DMS79 treated with DMSO at 0.1 percent for 48 hours (cell line): ENCODE measurements at places on chromosomes 5 and 9.

DNA sequence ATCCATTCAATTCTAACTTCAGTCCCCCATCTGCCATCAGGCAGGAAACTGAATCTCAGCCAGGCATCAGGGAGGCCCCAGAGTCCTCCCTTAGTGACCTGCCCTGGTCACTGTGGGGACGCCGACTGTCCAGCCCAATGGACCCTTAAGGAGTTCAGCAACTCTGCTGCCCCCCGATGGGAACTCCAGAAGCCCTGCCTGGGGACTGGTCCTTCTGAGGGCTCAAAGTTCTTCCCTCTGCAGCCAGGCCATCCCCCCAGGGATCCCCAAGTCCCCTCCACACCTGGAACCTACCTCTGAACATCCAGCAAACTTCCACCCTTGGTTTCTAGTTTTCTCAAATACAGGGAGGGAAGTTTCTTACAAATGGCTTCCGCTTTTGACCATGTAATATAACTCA, 76.8 kb downstream of the UBE2QL1 start:
- no peak for DNase-seq

DNA sequence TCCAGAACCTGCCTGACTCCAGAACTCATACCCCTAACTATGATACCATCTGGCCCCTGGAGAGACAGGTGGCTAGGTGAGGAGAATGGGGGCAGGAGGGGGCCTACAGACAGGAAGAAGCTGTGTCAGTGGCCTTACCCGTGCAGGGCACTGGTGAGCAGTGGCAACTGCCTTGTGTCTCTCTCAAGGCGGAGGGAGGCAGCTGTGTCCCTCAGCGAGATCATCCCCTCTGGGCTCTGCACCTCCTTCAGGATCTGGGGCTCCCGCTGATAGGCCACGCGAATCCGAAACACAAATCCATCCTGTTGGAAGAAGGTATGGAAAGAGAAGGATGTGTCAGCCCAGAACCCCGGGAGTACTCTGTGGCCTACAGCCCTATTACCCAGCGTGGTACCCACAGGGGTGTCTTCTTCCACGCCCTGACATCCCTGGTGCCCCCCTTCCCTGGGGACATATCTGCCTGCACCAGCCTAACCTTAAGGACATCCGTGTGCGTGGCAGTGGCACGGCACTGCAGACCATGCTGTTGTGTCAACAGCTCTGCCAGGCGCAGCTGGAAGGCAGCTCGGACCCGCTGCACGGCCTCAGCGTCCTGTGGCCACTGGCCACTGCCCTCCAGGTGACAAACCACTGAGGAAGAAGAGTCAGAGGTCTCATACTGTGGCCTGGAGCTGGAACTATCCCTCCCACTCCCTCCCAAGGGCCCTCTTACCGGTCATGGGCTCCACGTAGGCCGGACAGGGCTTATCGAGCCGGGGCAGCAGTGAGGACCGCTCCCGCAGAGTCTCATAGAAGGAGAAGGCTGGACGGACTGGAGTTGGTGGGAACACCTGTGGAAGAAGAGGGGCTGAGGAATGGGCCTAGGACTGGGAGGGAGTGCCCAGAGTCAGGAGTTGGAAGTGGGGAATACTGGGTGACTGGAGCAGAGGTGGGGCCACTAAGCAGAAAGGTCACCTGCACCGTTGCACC, 7.8 kb downstream of the NOL6 start:
- DNase-seq, result no peak

GRCh38 chr5:42718591-42718990, 38.0 kb upstream of the CCDC152 start:
- DNase-seq, result no peak

DNA sequence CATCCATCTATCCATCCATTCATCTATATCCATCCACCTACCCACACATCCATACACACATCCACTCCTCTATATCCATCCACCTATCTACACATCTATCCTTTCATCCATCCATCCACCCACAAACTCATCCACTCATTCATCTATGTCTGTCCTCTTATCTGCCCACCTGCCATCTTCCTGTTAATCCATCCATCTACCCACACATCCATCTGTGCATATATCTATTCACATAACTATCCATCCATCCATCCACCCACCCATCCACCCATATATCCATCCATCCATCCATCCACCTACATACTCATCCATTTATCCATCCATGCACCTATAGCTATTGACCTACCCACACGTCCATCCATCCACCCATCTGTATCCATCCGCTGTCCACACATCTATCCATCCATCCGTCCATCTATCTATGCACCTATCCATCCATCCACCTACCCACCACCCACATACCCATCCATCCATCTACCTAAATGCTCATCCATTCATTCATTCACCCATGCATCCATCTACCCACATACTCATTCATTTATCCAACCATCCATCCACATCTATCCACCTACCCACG, 182.1 kb upstream of the TBC1D2 start:
- no peak for DNase-seq

DNA sequence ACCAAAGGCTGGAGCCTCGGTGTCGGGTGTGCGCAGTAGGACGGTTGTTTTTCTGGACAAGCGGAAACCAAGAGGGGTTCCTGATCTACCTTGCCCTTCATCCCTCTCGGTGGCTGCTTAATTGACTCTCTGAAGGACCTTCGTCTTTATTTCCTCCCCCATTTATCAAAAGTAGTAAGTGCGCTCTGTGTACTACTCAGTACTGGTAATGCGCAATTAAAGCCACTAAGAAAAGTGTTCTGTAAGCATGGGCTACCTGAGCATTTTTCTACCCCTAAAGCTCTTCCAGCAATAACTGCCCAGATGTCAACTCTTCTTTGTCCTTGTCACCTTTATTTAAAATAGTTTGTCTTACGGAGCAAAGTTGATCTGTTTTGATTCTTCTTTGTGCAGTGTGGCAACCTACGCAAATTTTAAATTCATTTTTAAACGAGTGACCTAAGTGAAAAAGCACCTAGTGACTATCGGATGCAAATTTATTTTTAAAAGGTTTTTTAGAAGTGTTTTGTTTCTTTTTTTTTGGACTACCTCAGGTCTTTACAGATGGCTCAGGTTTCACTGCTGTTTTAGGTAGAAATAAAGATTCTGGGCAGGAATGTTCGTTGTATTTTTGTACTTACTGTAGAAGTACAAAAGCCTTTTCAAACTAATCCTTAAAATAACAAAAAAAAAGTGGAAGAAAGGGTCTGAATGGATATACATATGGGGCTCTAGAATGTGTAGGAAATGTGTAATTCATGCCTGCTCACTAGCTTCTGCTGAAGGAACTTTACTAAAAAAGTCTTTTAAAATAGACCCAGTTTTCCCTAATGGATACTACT, 2.0 kb downstream of the JMY start:
- peak; percentile 64 for DNase-seq

DNA sequence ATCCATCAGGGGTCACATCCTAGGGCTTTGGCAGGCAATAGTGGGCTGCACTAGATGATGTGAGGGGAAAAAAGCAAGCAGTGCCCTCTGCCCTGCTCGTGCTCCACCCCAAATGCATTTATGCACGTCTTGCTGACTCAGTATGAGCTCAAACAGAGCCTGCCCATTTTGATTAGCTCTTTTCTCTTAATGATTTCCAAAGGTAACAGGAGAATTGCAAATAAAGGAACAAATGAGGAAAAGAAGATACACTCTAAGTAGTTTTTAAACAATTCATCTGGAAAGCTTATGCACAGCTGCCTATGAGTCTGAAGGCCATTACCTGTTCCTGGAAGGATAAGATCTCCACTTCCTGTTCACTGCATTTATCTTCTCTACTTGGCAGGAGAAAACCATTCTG, 364.2 kb downstream of the TMEM232 start:
- DNase-seq, result no peak

- DNase-seq, result no peak
Measured at GRCh38 chr9:112422417-112423148, 42.7 kb downstream of the HSDL2 start.

- no peak for DNase-seq
Measured at GRCh38 chr9:134957945-134958227, 40.2 kb upstream of the FCN1 start.

DNA sequence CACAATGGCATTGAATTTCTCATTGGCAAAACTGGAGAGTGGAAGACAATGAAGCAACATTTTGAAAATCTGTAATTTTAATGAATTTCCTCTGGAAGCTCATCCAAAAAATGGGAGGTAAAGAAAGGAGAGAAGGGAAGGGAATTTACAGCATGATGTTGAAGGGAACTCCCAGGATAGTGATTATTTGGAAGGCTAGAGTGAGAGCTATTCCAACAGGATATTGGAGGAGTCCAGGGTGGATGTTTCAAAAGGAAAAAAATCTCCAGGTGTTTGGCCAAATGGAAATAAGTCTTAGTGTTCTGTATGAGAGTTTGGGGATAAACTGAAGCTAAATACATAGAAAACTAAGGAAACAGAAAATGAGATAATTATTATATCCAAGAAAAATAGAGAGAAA, 106.2 kb downstream of the IZUMO3 start:
- no peak for DNase-seq

GRCh38 chr5:161001604-161002003, 149.6 kb upstream of the ATP10B start:
- DNase-seq, result no peak

GRCh38 chr9:105879181-105879580, 184.8 kb downstream of the TMEM38B start:
- DNase-seq, result no peak

GRCh38 chr9:130118841-130119518, 53.2 kb upstream of the NCS1 start:
- DNase-seq, result peak; percentile 84

DNA sequence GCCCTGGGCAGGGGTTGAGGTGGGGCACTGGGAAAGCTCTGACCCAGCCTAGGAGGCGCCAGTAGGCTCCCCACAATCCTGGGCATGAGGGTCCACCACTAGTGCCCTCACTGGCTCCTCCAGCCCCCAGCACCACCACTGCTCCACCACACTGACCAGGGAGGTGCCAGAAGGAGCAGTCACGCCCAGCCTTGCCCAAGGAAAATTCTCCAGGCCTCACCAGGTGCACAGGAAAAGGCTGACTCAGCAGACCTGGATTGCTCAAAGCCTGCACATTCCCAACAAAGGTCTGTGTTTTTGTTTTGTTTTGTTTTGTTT, 62.9 kb downstream of the ZNF354C start:
- DNase-seq, result no peak

DNA sequence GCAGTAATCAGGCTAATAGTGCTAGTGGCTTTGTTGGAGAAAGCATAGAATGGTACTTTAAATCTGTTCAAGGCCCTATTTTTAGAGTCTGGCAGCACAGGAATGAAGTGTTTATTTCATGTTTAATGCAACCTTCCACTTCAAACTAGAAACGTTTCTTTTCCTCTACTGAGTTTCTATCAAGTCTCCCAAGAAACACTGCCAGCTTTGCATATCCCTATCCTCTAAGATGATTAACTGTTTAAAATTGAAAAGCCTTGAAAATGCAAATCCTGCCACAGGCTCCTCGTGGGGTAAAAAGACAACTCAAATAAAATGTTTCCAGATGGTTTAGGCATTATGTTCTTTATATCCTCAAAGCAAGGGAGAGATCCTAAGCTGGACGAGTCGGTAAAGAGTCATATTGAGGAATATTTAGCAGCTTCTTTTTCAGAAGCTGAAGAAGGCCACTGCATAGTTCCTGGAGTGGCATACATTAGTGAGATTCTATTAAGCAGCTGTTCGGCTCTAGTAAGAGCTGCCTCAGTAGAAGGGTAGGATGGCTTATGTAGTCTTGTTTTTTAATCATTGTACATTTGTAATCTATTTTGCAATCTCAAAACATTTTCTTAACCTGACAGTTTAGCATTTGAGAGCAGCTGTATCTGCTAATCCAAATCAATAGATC, 251.2 kb downstream of the CHSY3 start:
- DNase-seq, result no peak

GRCh38 chr9:3455094-3455493, 70.7 kb downstream of the RFX3 start:
- no peak for DNase-seq

DNA sequence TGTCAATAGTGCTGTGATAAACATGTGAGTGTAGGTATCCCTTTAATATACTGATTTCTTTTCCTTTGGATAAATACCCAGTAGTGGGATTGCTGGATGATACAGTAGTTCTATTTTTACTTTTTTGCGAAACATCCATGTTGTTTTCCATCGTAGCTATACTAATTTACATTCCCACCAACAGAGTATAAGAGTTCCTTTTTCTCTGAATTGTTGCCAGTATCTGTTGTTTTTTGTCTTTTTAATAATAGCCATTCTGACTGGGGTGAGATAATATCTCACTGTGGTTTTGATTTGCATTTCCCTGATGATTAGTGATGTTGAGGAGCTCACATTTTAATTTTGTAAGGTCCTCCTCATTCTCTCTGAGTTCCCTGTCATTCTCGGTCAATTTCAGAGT, 71.1 kb upstream of the NFIL3 start:
- no peak for DNase-seq

GRCh38 chr5:120886351-120886860, 422.3 kb downstream of the PRR16 start:
- no peak for DNase-seq

GRCh38 chr5:59538750-59539121, 354.8 kb downstream of the PDE4D start:
- DNase-seq, result no peak

GRCh38 chr5:148209151-148209770, 6.4 kb downstream of the SPINK6 start:
- no peak for DNase-seq

- peak; percentile 60 for DNase-seq
Measured at GRCh38 chr9:38057416-38058195, 11.4 kb downstream of the SHB start.

DNA sequence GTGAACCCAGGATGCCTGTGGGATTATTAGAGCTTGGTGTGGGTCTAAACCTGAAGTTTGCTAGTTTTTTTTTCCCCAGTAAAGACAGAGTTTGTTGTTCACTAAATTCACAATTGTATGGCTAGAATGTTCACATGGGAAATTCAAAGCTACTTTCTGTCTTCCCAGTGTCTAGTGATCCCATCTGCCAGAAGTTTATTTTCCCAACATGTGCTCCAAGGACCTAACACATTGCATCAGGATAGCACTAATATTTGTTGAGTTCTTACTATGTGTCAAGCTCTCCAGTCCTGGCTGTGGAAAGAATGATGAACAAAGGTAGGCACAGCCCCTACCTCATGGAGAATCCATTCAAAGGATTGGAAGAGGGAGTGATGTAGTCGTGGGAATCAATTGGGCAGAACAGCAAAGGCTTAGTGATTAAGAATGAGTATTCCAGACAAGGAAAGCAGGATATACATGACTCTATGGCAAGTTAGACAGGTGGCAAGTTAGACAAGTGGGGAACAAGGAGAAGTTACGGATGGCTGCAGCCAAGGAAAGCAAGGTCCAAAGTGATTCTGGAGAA, 521.5 kb upstream of the WWC1 start:
- no peak for DNase-seq
